ENCODE measurements at places on chromosomes 7 and 10.

DNA sequence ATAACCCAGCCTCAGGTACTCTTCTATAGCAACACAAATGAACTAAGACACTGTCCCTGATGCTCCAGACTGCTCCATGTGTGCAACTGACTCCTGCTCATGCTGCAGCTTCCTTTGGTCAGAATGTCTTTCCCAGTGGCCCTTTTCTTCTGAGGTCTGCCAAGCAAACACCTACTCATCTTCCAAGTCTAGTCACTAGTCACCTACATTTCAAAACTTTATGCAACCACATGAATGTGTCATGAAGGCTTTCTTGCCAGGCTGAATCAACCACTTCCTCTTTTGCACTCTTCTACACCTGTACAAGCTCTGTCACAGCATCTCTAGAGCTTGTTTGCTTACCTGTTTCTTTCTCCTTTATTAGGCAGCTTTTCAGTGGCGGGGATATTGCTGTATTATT is 75.8 kb downstream of the LSMEM1 start:
- DNase-seq, result no peak

- no peak for DNase-seq
Measured at GRCh38 chr10:34988397-34989067, 101.6 kb downstream of the CUL2 start.

GRCh38 chr10:97891497-97892167 is 42.0 kb downstream of the GOLGA7B start:
- DNase-seq, result no peak

- no peak for DNase-seq
Measured at GRCh38 chr7:73509463-73509862, 12.6 kb downstream of the BAZ1B start.

Data from fibroblast of villous mesenchyme (primary cell).